ENCODE measurements at places on chromosomes 3 and 15.

DNA sequence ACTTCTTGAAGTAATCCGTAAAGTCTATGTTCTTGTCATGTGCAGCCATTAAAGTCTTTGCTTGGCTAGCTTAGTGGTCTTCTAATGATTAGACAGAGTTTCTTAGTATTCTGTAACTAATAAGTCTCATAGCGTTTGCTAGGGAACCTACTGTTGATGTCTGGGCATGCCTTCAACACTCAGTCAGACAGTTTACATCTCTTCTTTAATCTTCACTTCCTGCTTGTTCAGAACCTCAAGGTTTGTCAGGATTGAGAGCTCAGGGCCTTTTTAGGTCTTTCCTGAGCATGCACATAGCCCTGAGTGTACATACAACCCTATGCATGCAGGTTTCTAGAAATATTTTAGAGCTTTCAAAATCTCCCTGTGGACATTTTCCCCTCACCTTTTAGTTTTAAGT, 426.3 kb downstream of the AGBL1 start:
- no peak for DNase-seq

- no peak for DNase-seq
These were observed 67.4 kb downstream of the IMPG2 start for GRCh38 chr3:101252945-101253344.

DNA sequence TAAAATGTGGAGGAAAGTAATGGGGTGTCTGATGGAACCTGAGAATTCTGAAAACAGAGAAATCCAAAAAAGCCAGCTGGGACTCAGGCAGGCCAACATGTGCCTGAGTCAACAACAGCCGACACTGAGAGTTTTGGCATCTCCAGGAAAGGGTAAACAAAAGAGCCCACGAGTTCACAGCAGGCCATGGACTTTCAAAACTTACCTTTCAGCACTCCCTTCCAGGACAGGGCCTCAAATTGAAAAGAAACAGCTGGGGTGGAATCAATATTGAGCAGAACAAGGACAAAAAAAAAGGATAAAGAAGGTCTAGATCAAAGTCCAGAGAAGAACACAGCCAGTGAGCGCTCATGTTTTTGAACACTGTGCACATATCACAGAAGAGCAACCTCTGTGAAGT, 735.4 kb upstream of the GRM7 start:
- no peak for DNase-seq

DNA sequence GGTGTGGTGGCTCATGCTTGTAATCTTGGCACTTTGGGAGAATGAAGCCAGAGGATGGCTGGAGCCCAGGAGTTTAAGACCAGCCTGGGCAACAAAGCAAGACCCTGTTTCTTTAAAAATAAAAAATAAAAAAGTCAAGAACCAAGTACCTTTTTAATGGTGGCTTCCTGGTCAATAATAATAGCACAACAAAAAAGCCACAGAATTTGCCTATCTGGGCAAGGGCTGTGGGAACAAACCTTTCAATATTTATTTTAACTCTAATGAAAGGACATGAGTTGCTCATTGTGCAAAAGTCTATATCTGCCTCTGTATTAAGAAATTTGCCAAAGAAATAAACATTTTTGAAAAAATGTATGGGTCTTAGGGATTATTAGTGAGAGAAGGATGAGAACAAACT, 2.1 kb downstream of the ZNF609 start:
- no peak for DNase-seq

DNA sequence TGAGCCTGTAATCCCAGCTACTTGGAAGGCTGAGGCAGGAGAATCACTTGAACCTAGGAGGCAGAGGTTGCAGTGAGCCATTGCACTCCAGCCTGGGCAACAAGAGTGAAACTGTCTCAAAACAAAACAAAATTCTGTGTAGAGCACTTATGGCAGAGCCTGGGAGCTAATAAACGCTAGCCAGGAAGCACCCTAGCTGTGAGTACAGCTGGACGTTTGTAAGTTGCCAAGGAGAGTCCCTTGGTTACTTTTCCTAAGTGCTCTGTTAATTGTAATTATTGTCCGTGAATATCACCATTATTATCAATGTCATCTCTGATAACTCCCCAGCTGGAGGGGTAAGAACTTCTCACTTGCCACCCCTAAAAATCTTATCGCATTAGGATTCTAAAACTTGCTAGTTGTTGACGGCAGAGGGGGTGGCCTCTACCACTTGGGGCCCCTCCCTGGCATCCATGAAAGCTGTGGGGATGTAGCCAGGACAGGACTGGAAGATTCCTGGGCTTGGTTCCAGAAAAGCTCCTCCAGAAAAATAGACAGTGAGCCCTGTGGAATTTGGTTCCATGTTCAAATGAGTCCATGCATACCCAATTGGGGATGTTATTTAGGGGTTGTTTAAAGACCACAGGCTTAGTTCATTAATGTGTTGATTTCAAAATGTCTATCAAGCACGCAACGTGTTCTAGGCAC, 9.9 kb upstream of the KLHL25 start:
- no peak for DNase-seq

GRCh38 chr3:169457807-169458697, 205.5 kb downstream of the MECOM start:
- DNase-seq, result no peak
